ENCODE measurements at places on chromosomes 2 and 18.

DNA sequence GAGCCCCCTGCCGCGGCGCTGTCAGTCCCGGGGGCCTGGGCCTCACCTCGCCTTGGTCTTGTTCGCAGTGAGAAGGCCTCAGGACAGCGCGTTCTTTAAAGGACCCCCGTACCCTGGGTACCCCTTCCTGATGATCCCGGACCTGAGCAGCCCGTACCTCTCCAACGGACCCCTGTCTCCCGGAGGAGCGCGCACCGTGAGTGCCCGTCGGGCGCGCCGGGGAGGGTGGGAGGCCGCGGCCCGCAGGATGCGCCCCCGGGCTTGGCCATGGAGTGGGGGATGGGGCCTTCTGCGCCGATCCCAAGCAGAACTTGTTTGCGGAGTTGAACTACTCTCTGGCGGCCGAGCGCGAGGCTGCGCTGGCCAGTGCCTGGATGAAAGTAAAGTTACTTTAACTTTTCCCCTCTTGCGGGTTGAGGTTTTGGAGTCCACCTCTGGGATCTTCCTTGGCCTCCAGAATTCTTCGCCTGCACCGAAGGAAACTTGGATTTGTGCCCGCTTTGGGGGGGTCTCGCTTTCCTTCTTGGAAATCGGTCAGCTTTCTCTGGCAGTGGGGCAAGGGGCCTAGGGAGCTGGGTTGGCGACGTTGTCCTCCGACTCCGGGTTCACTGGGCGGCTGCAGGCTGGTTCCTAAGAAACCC lies 1.2 kb downstream of the TCF7L1 start:
- no peak for DNase-seq

GRCh38 chr2:45652090-45653031 lies 886 bp downstream of the PRKCE start:
- DNase-seq: peak; percentile 71

DNA sequence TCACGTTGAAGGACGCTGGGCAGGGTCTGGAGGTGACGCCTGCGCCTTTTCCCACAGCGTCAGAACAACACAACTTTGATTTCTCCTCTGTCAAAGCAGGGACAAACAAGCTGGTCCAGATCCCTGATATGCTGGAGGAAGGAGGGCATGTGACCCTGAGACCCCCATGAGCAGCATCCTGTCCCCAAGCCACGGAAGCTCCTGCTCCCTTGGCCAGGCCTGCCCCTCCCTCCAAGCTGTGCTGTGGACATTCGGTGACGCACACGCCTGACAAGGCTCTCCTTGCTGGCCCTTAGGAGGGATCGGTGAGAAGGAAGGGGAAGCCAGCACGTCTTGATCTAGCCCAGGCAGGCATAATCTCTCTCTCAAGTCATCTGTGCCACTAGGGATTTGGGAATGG lies 11.3 kb downstream of the MLPH start:
- DNase-seq: no peak

DNA sequence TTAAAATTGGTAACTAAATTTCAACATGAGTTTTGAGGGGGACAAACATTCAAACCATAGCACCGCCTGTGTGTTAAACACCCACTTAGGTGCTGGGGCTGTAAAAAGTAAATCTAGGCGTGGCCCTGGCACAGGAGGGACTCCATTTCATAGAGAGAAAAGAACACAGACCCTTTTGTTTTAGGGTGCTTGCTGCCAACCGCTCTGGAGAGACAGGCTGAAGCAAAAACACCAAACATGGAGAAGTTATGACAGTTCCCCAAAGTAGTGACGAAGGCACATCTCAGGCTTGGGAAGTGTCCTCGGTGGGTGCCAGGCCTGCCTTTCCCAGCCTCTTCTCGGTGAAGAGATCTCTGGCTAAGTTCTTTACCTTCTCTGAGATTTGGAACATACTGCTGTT lies 5.1 kb downstream of the ACTG2 start:
- no peak for DNase-seq

DNA sequence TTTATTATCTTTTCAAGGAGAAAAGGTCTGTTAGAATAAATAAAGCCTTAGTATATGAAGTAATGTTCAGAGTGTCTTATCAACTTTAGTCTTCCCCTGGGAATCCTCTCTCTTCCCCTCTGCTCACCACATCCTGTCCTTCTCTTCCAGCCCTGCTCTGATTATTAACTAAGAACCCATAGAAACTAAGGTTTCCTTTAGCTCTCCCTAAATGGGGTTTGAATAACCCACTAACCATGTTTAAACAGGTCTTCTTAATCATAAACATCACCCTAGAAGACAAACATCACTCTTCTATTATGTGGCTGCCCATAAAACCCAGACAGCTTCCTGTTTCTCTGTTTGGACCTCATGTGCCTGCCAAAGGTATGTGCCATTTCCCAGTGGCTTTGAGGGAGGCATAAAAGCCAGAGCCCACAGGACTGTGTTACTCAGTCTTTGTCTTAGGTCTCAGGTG lies 50.1 kb downstream of the SLC14A1 start:
- DNase-seq: no peak

DNA sequence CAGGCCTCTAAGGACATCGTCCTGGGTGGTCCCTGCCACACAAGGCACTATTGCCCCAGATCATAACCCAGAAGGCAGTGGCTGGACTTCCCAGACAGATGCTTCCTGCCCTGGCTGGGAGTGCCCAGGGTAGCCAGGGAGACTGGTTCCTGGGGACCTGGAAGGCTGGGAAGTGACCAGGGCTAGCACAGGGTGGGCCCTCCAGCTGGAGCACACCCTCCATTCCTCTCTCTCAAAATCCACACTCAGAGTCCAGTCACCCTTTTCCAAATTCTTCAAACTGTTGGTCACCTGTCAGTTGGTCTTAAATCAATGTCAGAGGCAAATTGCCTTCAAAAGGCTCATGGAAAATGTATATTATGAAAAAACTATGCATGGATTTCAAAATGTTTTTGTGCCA lies 11.6 kb upstream of the TUBB6 start:
- DNase-seq: no peak

DNA sequence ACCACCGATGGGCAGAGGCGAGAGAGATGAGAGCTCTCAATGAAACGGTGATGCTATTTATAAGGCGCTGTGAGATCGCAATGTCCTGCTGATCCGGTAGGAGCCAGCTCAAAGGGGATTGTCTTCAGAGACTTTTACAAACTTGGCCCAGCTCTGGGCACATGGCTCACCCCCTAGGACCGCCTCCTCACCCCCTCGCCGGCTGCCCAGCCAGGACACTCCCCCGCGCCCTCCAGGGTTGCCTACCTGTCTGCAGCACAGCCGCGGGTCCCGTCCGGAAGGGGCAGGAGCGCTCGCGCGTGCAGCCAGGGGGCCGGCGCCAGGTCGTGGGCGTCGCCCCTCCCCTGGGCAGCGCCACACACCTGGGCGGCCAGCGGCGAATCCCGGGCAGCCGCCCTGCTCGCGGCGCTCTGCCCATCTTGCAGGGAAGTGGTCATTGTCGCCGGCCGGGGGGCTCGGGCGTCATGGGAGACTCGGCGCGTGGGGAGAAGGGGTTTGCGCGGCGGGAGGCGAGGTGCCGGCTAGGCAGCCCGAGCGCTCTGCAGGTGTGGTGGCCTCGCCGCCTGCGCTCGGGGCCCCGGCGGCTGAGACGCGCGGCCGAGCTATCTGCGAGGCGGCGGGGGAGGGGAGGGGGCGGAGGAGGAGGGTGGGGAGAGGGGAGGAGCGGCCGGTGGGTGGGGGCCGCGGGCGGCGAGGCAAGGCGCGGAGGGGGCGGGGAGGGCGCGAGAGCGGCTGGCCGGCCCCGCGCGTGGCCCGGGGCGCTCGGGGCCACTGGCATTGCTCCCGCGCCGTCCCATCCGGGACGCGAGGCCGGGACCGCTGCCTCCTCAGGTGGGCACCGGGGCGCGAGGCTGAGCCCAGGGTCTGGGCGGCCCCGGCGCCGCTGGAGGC lies at the start of gene GRB14:
Gene GRB14 (minus strand): TSS at position 610 of the 891 bp plus-strand sequence. CDS start 173 bp downstream, at position 437.
- no peak for DNase-seq

DNA sequence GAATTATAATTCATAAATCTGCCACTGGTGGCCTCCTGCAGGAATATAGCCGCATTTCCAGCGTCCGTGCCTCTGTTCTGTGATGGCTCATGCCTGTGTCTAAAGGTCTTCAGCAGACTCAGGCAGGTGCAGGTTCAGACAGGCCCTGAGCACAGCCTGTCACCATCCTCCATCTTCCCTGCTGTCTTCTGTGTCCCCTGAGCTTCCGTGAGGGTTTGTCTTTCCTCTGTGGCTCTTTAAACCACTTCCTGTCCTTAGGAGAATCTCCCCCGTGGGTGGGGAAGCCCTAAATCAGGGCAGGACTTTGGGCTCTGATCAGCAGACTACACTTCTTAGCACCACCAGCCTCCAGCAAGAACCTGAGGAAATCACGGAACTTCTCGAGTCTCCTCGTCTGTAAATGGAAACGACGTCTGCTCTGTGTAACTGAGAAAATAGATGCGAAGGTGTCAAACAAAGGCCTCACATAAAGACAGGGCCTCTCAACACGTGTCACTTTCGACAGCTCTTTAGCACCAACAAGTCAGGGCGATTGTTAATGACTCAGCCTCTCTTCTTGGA lies 24.1 kb upstream of the NFATC1 start:
- no peak for DNase-seq

DNA sequence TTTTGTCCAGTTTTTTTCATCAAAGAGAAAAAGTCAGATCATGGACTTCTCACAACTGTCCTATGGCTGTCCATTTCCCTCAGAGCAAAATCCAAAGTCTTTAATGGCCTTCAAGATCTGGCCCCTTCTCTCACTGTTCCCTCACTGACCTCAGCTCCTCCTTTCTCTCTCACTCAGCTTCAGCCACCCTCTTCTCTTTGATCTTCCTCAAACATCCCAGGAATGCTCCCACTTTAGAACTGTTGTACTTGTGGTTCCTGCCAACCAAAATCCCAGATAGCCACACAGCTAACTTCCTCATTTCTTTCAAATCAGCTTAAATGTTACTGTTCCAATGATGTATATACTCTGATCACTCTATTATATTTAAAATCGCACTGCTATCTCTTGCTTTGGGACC lies 82.9 kb downstream of the NUP35 start:
- DNase-seq: no peak

GRCh38 chr2:235411905-235412485 lies 81.8 kb upstream of the AGAP1 start:
- no peak for DNase-seq

DNA sequence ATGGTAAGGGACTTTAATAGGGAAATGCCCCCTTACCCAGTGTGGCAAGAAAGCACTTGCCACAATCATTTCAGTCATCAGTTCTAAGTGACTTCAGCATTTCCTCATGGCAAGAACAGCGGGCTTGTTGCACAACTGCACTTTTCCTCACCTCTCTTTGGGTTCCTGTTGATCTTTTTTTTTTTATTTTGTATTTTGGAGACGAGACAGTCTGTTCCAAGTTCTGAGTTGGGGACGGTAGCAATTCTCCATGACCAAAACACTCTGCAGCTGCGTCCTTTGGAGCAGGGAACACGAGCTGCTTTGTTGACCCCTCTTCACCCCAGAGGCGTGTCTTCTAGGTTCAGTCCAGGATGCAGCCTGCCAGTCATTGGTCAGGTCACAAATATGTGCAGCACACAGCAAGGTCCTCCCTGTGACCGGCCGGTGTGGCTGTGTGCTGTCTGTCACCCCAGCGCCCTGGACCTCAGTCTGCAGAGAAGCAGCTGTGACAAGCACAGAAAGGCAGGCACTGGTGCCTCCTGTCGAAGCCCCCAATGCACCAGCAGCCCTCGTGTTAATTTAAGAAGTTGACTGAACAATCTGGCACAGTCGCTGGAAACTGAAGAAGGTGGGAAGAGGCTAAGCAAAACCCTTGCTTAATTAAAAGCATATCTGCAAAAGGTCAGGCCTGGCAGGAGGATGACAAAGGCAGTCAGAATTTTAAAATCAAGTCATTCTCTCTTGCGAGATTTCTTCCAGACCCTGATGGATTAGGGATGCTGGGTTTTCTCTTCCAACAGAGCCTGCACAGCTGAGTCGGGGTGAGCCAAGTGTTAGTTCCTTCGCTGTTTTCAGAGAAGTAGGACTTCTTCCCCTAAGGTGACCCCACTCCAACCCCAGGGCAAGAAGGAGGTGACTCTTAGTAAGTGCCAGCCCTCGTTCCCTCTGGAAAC lies 96.7 kb upstream of the COPS8 start:
- DNase-seq: peak; percentile 56

GRCh38 chr2:152468899-152469692 lies 134.1 kb downstream of the FMNL2 start:
- no peak for DNase-seq

- DNase-seq: no peak
These were observed 8.6 kb upstream of the ANO7 start for GRCh38 chr2:241179899-241180298.

DNA sequence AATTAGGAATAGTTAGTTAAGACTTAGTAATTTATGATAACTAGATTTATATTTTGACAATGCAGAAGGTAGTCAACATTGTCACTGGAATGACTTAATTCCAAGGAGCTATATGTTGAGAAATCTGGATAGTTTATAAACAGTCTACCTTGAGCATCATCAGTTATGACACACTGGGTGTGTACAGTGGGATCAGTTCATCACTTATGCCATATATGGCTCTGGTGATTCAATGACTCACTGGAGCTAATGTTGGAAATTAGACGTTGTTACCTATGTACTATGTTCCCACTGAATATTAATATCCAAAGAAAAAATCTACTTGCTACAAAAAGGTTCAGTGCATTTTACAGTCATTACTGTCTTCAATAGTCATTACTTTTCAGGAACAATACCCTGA lies 34.0 kb upstream of the ITPRID2 start:
- DNase-seq: no peak

GRCh38 chr2:112483042-112483473 lies 1.1 kb downstream of the TTL start:
- no peak for DNase-seq

DNA sequence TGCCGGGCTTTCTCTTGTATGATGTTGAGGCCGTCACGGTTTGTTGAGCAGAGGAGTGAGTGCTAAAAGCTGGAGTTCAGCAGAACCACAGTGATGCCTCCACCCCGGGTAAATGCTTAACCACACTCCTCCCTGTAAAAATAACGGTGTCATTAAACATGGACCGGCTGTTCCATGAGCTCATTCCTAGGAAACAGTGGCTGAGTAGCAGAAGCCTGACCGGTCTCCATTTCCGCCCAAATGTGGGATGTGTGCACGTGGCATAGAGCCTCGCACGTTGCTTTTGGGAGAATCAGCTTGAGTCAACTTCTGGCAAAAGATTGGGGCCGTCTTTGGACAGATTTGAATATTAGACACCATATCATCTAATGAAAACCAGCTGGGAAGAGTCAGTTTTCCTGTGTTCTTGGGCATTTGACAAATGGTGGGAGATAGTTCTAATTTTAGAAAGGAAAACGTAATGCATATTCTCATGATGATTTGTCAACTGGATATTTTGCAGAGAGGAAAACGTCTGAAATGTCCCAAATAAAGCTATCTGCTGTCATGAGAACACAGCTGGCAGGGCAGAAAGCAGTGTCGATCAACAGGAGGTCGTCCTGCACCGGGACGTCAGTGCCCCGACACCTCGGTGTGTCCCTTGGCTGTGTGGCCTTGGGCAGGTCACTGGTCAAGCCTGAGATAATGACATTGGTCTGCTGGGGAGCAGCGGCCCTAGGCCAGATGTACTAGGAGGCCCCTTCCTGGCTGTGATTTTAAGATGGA lies 42.4 kb downstream of the LRRFIP1 start:
- DNase-seq: peak; percentile 99

GRCh38 chr2:3249476-3249962 lies 128.1 kb downstream of the EIPR1 start:
- DNase-seq: no peak

GRCh38 chr2:216031960-216032689 lies 18.8 kb upstream of the MREG start:
- no peak for DNase-seq

All from skin of body (tissue), 3 donors.